ENCODE measurements at places on chromosomes 11 and 22.

GRCh38 chr11:130465263-130465662 lies 16.8 kb downstream of the ADAMTS15 start:
- no peak for DNase-seq

DNA sequence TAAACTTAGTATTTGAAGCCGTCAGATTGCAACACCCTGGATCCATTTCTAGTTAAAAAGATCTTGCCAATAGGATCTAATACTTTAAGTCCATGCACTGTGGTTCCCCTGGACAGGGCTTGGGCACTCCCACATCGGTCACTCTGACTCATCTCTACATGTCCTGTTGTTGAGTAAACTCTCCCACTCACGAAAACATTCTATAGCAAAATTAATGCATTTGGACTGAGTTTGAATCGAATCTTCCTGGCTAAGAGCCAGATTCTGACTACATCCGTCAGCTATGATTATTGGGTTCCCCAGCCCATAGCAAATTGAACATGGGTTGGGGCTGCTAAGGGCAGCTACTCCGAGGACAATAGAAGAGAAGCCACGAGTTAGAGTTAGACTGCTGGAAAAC lies 182.1 kb upstream of the SORL1-AS1 start:
- DNase-seq, result no peak

GRCh38 chr22:31497148-31497938 lies 1.0 kb downstream of the SFI1 start:
- no peak for DNase-seq

DNA sequence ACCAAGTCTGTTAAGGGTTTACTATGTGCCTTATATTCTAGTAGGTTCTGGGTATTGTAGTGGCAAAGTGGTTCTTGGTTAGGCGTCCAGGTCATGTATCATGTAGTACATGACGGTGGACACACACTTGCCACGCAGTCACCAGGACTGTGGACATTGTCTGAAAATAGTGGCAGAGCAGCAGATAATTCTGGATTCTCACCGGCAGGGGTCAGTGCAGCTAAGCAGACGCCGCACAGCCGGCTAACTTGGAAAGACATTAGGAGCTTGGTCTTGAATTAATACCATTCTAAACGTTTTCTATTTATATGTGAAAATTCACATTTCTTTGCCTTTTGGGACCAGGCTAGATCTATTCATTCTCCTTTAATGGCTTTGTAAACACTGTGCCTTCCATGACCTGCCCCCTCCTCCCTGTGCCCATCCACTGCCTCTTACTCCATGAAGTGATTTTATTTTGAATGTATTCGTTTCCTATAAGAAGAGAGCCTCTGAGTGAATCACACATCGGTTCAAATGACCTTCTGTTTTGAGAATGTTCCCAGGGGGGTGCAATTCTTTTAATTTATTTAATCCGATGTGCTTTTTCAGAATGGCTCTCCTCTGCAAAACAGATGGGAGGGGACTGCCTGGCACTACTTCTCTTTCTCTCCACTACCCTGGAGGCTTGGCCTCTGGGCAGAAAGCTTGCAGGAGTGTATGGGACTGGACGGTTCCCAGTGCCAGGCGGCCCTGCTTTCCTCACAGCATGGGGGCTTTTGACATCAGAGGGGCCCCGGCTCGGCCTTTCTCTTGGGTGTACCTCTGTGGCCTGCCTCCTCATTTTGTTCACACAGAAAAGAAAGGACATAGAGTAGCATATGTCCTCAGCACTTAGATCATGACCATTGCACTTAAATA lies 378.0 kb downstream of the NTM start:
- peak; percentile 24 for DNase-seq

DNA sequence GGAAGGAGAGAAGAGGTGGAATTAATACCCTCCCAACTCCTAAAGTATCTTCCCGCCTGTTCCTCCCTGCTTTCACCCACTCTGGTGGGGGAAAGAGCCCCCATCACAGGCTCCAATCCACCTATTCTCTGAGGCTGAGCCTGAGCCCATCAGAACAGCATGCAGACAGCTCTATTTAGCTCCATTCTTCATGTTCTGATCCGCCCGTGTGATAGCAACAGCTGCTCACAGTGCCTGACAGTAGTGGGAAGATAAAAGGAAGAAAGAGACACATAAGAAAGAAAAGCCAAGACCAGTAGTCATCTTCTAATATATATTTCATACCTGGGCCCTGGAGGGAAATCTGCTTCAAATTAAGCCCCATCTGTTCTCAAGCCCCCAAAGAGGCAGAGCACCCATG lies 80.3 kb upstream of the AKIP1 start:
- no peak for DNase-seq

- DNase-seq, result no peak
These were observed 60.2 kb upstream of the MTNR1B start for GRCh38 chr11:92909214-92909613.

- DNase-seq, result no peak
These were observed 186.9 kb upstream of the NAV2 start for GRCh38 chr11:19525714-19526113.

DNA sequence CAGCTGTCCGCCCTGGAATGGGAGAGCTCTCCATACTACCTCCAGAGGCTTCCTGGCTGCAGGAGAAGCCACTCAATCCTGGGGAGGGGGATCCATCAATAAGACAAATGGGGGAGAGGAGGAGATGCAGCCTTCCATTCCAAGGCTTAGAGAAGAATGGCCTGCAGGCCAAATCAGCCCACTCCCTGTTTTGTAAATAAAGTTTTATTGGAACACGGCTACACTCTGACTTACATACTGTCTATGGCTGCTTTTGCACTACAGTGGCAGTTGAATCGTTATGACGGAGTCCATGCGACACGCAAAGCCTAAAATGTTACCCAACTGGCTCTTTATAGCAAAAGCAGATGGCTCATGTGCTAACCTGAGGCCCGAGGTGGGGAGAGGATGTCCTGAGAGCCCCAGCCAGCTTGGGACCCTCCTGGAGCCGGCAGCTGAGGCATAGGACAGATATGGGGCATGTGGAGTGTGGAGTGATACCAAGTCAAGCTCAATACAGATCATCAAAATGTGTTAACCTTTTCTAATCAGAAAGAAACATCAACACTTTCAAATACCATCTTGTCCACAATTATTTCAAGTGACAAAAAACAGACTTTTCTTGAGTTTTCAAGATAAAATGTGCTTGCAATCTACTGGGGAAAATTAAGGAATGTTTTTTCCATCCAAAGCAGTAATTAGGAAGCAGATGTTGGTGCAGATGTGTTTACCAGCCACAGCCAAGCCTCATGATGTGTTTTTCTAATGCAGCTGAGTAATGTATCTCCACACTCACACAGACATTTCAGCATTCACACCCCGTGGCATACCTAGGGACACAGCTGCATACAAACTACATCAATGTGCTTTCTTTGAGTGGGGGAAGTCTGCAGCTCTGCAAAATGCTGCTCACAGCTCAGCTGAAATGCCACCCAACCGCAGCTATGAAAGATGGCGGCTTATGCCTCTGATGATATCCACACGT lies 181.6 kb downstream of the SHANK2 start:
- DNase-seq, result no peak

DNA sequence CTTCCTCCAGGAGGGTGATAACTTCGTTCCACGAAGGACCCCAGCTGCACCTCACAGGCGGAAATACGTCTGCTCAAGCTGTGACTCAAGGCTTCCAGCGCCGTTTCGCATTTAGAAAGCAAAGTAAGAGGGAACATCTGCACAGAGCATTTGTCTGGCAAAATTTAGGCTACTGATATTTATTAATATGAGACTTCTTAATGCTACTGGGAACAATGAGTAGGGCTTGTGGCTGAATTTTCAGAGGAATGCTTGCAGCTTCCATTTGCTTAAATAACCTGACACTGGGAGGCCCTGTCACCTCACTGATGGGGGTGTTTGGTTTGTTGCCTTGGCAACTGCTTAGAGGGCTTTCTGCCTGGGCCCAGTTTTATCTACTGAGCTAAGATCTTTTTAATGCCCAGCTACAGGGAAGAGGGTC lies 14.7 kb upstream of the ST14 start:
- no peak for DNase-seq

- DNase-seq, result no peak
These were observed 70.1 kb upstream of the MYOD1 start for GRCh38 chr11:17649261-17649660.

DNA sequence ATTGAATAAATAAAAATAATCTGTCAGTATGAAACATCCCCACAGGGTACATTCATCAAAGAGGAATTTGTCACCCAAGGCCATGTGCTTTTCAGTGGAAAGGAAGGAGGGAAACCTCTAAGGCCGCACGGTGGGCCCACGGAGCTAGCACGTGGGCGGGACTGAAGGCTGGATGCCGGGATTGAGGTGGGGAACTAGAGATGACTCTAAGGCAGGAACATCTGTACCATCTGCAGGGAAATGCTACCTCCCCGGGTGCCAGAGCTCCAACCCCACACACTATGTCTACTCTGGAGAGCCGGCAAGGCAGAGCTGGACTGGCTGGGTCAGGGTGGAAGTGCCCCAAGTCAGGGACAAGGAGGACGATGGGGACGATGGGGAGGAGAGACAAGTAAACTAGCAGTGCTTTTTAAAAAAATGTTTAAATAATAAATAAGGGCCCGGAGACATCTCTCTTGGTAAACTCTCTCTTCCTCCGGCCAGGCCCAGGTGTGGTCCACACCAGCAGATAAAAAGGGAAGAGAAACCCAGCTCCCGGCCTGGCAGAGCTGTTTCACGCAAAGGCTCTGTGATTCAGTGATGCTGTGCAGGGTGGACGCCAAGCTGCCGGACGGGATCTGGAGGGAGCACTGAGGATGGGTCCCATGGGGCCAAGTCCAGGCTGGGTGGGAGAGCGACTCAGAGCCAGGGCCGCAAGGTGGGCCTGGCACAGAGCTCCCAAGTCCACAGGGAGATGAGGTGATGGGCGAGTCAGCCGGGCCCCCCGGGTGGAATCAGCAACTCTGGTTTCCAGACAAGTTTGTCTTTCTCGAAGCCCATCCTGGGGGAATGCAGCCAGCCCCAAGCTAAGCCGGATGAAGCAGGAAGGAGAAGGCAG lies 5.8 kb downstream of the LIF start:
- DNase-seq, result no peak
